Stimulated activated CD4-positive, alpha-beta T cell treated with anti-CD3 and anti-CD28 coated beads, Interleukin-2, amount 100 ng/mL, for 24 hours (primary cell): ENCODE measurements at places on chromosomes 1 and 21.

GRCh38 chr1:161827786-161828185 lies 61.7 kb downstream of the ATF6 start:
- DNase-seq = no peak

DNA sequence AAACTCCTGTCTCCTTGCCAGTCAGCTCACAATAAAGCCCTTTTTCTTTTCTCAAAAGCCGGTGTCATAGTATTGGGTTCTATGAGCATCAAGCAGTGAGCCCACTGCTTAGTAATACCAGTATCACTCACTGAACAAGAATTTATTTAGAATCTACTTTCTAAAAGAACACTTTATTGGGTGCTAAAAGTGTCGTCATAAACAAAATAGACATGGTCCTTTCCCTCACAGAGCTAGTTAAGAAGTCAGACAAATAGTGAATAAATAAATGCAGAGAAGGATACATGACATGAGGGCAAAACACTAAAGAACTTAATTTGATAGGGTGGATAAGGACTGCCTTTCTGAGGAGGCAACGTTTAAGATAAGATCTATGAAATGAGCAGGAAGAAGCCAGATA lies 32.2 kb downstream of the EVI5 start:
- no peak for DNase-seq

DNA sequence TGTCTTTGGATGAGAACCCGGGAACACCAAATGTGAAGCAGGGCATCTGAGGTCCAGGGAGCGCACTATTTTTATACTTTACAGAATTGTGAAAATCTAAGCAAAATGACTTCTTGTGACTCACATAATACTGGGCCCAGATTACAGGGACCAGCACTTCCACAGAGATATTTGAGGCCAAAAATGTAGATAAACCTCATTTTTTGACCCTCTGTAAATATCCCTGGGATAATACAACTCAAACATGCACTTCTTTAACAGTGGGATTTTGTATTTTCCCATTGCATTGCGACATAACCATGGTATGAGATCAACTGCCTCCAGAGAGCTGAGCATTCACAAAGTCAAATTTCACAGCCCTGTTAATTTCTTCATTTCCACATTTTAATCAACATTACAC lies 289.4 kb upstream of the ADGRL4 start:
- DNase-seq = no peak

- DNase-seq = no peak
Observed at GRCh38 chr1:87563211-87563610, 234.5 kb downstream of the LMO4 start.

DNA sequence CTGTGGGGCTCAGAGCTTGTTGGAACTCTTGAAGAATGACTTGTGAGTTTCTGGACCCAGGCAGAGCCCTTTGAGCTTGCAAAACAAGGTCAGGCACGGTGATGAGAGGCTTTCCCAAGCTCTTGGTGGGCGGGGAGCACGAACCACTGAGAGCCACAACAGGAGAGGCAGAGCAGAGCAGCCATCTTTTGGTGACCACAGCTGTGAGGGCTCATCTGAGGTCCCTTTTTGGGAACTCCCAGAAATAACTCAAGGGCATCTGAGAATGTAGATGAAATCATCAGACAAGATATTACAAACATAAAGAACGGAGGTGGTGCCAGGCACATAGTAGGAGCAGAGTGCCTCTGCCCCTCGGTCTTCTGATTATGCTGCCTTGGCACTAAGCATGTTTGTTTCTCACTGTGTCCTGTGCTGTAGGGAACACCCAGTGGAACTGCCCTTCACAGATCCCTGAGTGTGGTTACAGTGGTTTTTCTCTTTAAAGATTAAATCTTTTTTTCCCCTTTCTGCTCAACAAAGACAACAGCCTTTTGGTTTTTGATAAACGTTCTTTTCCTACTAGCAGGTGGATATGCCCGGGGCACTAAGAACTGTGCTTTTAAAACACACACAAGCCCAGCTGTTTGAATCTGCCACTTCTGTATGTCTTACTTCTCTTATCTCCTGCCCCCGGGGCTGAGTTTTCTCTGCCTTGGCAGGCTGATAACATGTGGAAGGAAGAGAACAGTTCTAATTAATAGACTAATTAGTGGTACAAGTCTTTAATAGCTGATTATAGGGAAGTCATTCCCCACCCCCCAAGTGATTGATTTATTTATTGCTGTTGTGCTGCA lies 37.7 kb downstream of the CD34 start:
- peak; percentile 52 for DNase-seq

GRCh38 chr1:55374801-55375616 lies 159.8 kb upstream of the USP24 start:
- DNase-seq = no peak

GRCh38 chr1:234923626-234924025 lies 205.0 kb downstream of the TOMM20 start:
- DNase-seq = no peak
